Fibroblast of the conjunctiva (primary cell): ENCODE measurements at places on chromosomes 3 and 15.

DNA sequence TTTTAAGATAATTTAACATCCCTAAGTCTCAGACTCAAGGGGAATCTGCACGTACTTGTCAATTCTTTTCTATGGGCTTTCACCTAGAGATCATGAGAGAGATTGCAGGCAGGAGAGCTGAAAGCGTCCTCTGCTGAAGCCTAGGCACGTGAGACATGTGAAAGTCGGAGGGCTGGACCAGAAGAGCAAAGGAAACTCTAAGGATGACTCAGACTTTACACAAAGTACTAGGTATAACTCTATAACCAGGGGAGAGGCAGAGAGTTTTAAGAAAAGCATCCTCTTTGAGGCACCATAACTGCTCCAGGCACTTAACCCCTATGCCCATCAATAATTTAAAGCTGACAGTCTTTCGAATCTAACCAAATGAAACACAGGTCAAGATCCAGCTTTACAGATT lies 436.6 kb downstream of the VGLL3 start:
- no peak for DNase-seq

GRCh38 chr15:77013776-77014131 lies 18.8 kb downstream of the PSTPIP1 start:
- DNase-seq: no peak

DNA sequence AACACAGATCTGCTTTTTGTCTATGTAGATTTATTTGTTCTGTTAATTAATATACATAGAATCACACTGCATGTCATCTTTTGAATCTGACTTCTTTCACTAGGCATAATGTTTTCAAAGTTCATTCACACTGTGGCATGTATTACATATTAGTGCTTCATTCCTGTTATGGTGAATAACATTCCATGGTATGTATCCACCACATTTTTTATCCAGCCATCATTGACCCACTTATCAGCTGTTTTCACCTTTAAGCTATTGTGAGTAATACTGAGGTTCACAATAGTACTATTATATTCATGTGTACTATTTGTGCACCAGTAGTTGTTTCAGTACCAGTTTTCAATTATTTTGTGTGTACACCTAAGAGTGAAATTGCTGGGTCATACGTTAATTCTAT lies 230.6 kb upstream of the CNTN3 start:
- no peak for DNase-seq

GRCh38 chr15:43194795-43195194 lies 9.6 kb downstream of the CCNDBP1 start:
- no peak for DNase-seq

DNA sequence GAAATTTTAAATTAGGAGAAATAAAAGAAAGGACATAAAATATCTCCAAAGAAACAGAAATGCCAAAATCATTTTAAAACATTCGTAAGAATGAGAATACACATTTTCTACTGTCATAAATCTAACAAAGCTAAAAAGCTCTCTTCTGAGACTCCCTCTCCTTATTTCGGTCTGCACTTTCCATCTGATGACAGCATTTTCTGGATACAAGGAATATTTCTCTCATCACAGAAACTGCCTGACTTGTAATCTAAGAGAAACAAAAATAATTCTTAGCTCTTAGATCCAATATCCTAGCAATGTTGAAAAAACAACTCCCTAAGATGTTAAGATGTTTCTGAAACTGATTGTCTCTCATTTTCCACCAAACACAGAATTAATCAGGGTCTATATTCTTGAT lies 93.5 kb downstream of the PEAK1 start:
- DNase-seq: no peak

DNA sequence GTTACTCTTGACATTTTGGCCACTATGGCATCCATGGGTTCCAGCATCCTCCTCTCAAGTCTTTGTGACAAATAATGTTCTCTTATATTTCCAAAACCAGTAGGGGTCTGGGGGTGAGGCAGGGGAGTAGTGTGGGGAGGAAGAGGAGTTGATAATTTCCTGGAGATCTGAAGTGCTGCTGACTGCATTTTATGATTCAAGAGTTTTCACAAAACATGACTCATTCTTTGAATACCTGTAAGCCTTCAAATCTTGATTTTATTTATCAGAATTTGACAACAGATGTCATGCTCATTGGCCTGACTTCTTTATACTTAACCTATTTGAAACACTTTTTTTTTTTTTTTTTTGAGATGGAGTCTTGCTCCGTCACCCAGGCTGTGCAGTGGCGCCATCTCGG lies 98.8 kb upstream of the PLXND1 start:
- DNase-seq: no peak

- DNase-seq: no peak
Measured at GRCh38 chr3:185087419-185087818, 65.4 kb downstream of the C3orf70 start.

- DNase-seq: peak; percentile 27
Measured at GRCh38 chr3:167406876-167407492, 26.9 kb upstream of the ZBBX start.

DNA sequence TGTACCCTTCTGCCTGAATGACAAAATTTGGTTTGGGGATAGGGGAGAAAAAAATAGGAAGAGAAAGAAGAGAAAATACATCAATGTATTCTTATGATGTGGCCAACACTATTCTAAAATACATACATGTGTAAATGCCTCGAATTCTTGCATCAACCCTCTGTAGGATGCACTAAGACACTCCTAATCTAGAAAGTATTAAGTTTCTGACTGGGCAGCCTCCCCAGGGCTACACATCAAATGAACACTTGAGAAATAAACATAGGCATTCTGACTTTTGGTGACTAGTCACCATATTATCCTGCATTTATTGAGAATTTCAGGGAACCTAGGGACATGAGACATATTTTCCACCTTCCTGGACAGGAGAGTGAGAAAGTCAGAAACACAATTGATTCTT lies 109.2 kb downstream of the CPNE4 start:
- DNase-seq: peak; percentile 4

GRCh38 chr3:35678643-35679161 lies 39.4 kb downstream of the ARPP21 start:
- DNase-seq: no peak

DNA sequence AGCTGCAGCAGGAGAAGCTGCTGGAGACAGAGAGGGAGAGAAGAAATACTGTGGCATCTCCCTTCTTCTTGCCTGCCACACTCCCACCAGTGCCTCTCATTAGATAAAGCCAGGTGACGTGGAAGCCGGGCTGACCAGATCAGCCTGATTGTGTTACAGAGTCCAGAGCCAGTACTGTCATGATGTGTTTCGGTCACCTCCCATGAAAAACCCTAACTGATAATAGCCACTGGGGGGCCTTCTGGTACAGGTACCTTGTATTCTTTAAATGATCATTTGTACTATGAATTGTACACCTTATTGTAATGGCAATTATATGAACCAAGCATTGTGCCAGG lies 125.8 kb upstream of the TMEM108 start:
- no peak for DNase-seq

- no peak for DNase-seq
Measured at GRCh38 chr3:57889807-57890206, 118.4 kb upstream of the FLNB start.

- DNase-seq: peak; percentile 28
Measured at GRCh38 chr15:67680641-67681040, 138.1 kb downstream of the MAP2K5 start.

DNA sequence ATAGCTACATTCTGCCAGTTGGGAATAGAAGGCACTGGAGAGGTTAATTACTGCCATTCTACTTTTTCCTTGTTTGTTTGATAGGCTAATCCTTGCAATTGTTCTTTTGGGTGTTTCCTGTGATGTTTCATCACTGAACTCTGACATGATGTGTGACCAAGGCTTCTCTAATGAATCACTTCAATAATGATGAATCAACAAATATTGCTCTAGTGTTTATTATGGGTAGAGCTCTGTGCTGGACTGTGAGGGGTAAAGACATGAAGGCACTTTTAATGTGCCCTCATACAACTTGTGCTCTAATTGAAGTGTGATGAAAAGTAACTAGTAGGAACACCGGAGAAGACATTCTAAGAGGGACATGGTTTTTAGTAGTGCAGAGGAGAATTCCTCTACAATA lies 233.6 kb downstream of the WDR72 start:
- no peak for DNase-seq

DNA sequence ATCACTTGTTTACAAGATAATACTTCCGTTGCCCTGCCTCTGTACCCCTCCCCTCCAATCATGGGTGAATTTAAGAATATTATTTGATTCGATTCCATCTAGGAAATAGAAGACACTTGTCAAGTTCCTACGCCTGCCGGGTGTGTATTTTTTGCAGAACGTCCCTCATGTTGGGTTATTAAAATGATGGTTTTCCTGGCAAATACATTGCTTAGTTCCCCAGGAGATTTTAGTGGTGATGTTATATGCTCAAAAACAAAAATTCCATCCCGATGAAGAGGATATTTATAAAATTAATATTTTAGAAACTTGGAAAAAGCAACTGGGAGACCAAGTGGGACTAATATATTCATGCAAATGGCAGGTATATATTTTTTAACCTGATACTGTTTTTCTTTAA lies 548.4 kb downstream of the EDEM1 start:
- DNase-seq: no peak

- DNase-seq: no peak
Measured at GRCh38 chr3:57956119-57956832, 51.9 kb upstream of the FLNB start.

- peak; percentile 3 for DNase-seq
Measured at GRCh38 chr3:104604326-104605010, 762.2 kb upstream of the ALCAM start.

DNA sequence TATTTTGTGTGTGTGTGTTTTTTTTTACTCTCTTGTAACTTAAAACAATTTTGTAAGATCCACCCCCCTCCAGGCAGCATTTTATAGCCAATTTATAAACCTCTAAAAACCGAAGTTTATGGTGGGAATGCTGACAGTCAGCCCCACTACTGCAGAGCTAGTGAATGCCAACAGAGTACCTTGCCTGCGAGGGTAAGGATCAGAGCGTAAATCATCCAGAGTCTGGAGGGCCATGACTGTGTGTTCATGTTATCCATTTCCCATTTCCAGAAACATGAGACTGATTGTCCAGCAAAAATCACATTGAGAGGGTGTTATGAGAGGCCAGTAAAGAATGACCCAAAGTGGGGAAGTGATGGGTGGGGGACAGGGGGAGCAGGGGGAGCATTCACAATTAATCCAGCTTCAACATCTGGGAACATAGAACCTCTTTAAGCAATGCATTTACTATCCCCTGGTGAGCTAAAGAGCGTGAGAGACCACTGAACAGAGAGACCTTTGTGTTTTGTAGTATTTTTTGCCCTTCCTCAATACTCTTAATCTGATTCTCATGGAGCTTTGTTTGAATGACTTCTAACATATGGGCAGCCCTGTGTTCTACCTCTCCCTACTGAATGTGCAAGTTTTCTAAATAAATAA lies 464.5 kb downstream of the RBMS3 start:
- no peak for DNase-seq

- no peak for DNase-seq
Measured at GRCh38 chr3:44001072-44001471, 240.6 kb upstream of the TOPAZ1 start.

DNA sequence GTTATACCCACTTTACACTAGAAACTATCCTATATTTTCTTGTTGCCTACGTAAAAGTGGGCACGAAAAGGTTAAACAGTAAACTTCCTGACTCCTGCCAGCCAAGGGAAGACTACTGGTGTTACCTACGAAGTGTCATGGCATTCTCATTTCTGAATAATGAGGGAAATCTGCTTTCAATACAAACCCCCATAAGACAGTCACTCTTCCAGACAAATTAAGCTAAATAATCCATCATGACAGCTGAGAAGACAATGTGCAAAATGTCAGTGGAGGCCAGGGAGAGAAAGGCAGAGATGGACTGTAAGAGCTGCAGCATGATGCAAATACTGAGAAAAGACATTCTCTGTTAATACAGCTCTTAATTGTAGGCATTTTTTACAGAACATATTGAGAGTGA lies 136.5 kb downstream of the SERPINI1 start:
- no peak for DNase-seq

- DNase-seq: no peak
Measured at GRCh38 chr3:52407779-52408178, 37.1 kb downstream of the SEMA3G start.

DNA sequence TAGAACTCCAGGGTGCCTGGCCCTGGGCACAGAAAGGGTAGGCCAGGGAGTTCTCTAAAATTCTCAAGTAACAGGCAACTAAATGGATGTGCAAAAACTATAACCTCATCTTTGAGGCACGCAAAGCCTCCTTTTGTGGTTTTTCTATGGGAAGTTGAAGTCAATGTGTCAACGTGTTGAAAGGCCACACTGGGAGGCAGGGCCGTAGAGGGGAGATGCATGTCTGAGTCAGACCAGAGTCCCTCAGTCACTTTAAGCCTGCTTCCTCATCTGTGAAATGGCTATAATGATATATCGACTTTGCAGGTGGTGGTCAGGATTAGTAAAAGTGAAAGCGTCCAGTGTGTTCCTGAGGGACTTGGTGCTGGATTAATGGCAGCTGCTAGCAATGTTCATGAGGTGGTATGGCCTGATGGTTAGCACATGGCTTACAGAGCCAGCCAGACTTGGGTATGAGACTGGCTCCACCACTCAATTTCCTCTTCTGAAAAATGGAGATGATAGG lies 17.0 kb downstream of the TGM5 start:
- no peak for DNase-seq

GRCh38 chr15:52481915-52482314 lies 46.8 kb downstream of the MYO5A start:
- no peak for DNase-seq

GRCh38 chr3:39542588-39542988 lies 75.1 kb downstream of the MOBP start:
- DNase-seq: no peak

- peak; percentile 57 for DNase-seq
Measured at GRCh38 chr15:44066211-44066827, 128.8 kb downstream of the FRMD5 start.

DNA sequence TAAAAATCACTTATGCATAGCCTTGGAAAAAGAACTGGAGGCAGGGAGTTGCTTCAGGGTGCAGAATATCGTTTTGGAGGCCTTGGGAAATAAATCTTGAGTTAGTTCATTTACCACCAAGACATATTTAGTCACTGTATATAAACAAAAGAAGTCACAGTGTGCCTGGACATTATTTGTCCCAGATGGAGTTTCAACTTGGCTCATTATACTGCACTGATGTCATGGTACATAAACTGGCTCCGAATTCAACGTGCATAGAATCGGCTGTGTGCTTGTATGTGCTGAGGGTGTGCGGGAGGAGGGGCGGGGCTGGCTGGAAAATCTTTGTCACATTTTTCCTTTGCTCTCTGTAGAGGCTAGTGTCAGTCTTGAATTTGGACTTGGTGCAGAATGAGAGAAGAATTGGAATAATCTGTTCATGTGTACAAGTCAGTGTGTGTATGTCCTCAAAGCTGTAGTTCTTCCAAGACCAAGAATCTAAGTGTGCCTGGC lies 86.6 kb downstream of the FNDC3B start:
- peak; percentile 76 for DNase-seq

- no peak for DNase-seq
Measured at GRCh38 chr3:111861391-111861790, 2.3 kb downstream of the PHLDB2 start.

- DNase-seq: no peak
Measured at GRCh38 chr15:88345962-88346361, 89.4 kb upstream of the NTRK3 start.
